Panc1 (cell line): ENCODE measurements at places on chromosomes 2 and 18. TPM values are rescaled to one million over a fixed set of nuclear protein-coding genes. Genes with fewer than 3 reads are reported as not detected.

The LYPD6 gene
- total RNA-seq = 0.31 TPM

GRCh38 chr2:85954590-85955458, 66.0 kb upstream of the ST3GAL5 start:
- no peak for DNase-seq
- no peaks in the 10 kb centered on the region for H3K4me1 ChIP-seq
- H3K27ac ChIP-seq = no peak overlapping the region
- H3K27me3 ChIP-seq = no peaks in the 10 kb centered on the region

GRCh38 chr2:2254206-2254605, 76.9 kb downstream of the MYT1L start:
- H3K4me3 ChIP-seq = no peak overlapping the region
- no peaks in the 10 kb centered on the region for H3K27me3 ChIP-seq

- H3K27ac ChIP-seq = no peak overlapping the region
- no peaks in the 10 kb centered on the region for H3K36me3 ChIP-seq
- DNase-seq = no peak
- no peaks in the 10 kb centered on the region for H3K27me3 ChIP-seq
These were observed 119.2 kb downstream of the ETAA1 start for GRCh38 chr2:67516362-67516761.
